ENCODE measurements at places on chromosomes 11 and 22.
A peak's percentile ranks its signal among the peaks of the same experiment; 100 is the strongest.

GRCh38 chr11:91373497-91373896, 851.1 kb upstream of the FAT3 start:
- H3K27me3 ChIP-seq: no peaks in the 10 kb centered on the region
- DNase-seq: no peak
- no peak overlapping the region for H3K27ac ChIP-seq
- H3K36me3 ChIP-seq: no peaks in the 10 kb centered on the region
- no peaks in the 10 kb centered on the region for H3K4me1 ChIP-seq

GRCh38 chr11:36929401-36929800, 331.4 kb upstream of the RAG2 start:
- H3K4me1 ChIP-seq: no peaks in the 10 kb centered on the region
- H3K27ac ChIP-seq: no peak overlapping the region
- DNase-seq: no peak
- no peak overlapping the region for H3K4me3 ChIP-seq
- H3K27me3 ChIP-seq: no peaks in the 10 kb centered on the region
- no peaks in the 10 kb centered on the region for H3K36me3 ChIP-seq

DNA sequence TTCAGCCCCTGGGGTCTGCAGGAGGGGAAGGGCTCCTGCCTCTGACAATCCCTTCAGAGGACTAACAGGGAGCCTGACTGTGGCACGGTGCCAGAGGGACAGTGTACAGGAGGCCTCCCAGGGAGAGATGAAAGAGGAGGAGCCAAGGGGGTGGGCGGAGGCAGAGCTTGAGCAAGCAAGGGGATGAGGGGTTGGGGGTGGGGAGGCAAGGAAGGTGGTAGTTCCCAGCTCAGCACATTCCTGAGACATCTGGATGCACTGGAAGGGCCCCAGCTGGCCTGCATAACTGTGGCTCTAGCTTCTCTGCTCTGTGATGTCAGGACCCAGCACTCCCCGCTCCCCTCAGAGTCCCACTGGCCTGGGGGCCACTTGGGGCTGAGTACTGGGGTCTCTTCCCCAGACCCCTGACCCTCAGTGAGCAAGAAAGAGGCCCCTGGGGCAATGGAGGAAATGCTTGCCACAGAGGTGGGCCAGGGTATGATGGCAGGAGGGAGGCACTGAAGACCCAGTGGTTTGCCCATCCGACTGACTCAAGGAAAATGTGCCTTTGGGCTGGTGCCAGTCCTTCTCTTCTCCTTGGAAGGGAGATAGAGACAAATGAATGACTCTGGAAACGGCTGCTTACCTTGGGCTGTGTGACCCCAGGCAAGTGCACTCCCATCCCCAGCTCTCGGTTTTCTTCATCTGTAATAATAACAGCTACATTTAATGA, 13.3 kb downstream of the CREB3L1 start:
- H3K4me3 ChIP-seq: no peak overlapping the region
- peaks cover 2% of the 10 kb centered on the region for H3K4me1 ChIP-seq
- H3K27ac ChIP-seq: no peak overlapping the region
- DNase-seq: no peak
- no peaks in the 10 kb centered on the region for H3K36me3 ChIP-seq

DNA sequence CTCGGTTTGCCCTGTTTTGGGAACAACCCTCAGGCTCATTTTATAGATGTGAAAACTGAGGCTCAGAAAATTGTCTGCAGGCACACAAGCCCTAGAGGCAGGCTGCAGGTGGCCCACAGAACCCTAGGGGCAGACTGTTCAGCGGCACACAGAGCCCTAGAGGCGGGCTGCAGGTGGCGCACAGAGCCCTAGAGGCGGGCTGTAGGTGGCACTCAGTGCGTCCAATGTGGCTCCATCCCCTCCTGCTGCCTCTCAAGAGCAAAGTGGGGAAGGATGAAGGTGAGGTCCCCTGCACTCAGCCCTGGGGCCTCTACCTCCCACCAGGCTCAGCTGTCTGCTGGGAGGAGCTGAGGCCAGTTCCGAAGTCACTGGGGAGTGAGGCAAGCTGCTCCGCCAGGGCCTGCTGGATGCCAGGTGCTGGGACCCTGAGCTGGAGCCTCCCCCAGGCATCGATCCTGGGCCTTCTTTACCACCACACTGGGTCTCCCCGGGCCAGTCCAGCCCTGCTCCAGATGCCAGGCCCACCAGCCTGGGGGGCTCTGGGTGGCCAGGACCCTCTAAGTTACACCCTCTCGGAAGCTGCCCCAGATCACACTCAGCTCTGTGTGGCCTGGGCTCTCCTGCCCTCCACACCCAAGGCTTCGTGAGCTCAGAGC, 2.3 kb downstream of the ACY3 start:
- peaks cover 4% of the 10 kb centered on the region for H3K27me3 ChIP-seq
- no peak overlapping the region for H3K4me3 ChIP-seq
- H3K36me3 ChIP-seq: no peaks in the 10 kb centered on the region
- H3K27ac ChIP-seq: no peak overlapping the region

- no peak within 1 kb of the TSS for H3K4me3 ChIP-seq
- peaks cover 13% of the 10 kb centered on the region for H3K27me3 ChIP-seq
- no peak for DNase-seq
- no peaks in the 10 kb centered on the region for H3K4me1 ChIP-seq
These were observed at the start of gene NNMT for GRCh38 chr11:114295676-114296604. Gene NNMT, plus strand, starts transcription at chr11:114296399. Its CDS starts 158 bp downstream, at chr11:114296557.

DNA sequence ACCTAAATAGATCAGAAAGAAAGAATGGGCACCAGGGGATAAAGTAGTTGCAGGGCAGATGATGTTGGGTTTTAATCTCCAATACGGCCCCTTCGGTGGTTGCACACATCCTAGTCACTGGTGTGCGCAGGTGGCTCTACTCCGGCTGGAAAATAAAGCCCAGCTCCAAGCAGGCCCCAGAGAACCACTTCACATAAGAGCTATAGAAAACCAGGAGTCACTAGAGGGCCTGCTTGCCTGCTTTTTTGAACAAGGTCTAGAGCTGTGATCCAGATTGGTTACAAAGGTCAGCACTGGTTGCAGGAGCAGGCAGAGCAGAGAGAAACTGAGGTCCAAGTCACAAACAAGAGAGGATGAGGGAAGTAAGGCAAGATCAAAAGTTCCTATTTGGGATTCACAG, 41.5 kb upstream of the MS4A8 start:
- no peak overlapping the region for H3K4me3 ChIP-seq
- no peak overlapping the region for H3K27ac ChIP-seq
- no peak for DNase-seq
- H3K4me1 ChIP-seq: no peaks in the 10 kb centered on the region

- H3K36me3 ChIP-seq: no peaks in the 10 kb centered on the region
- peak; percentile 33 for DNase-seq
- no peak overlapping the region for H3K27ac ChIP-seq
- no peaks in the 10 kb centered on the region for H3K27me3 ChIP-seq
- H3K4me3 ChIP-seq: no peak overlapping the region
These were observed 20.2 kb downstream of the BPIFC start for GRCh38 chr22:32444068-32444467.

GRCh38 chr11:68107689-68108088, 13.5 kb downstream of the CHKA start:
- no peaks in the 10 kb centered on the region for H3K27me3 ChIP-seq
- no peaks in the 10 kb centered on the region for H3K36me3 ChIP-seq
